Large intestine (tissue), 12 donors: ENCODE measurements at places on chromosomes 13 and 19. TPM values are rescaled to one million over a fixed set of nuclear protein-coding genes. Genes with fewer than 3 reads are reported as not detected.

PLIN5 gene
- polyA plus RNA-seq = 2.0 TPM

POSTN gene
- polyA plus RNA-seq = 343 TPM

FAM124A gene
- 1.2 TPM for polyA plus RNA-seq

ZNF600 gene
- 15.9 TPM for polyA plus RNA-seq

SIGLEC10 gene
- 10.5 TPM for polyA plus RNA-seq

CEACAM8 gene
- polyA plus RNA-seq = 0.03 TPM

AP3D1 gene
- polyA plus RNA-seq = 103 TPM

COX7A1 gene
- polyA plus RNA-seq = 11.5 TPM

OR4F17 gene
- polyA plus RNA-seq = not detected

HAUS8 gene
- 9.4 TPM for polyA plus RNA-seq

OR7A5 gene
- polyA plus RNA-seq = not detected

IL17D gene
- 34.0 TPM for polyA plus RNA-seq

APOE gene
- 77.8 TPM for polyA plus RNA-seq

SELENOV gene
- polyA plus RNA-seq = 0.19 TPM

TUBA3C gene
- polyA plus RNA-seq = not detected

KCTD15 gene
- polyA plus RNA-seq = 28.1 TPM

GFY gene
- polyA plus RNA-seq = not detected

ZNF132 gene
- 8.0 TPM for polyA plus RNA-seq

NXNL1 gene
- not detected for polyA plus RNA-seq

PLEKHJ1 gene
- polyA plus RNA-seq = 115 TPM

BRME1 gene
- polyA plus RNA-seq = 4.7 TPM

ZMYM5 gene
- 20.1 TPM for polyA plus RNA-seq

KANK3 gene
- 6.3 TPM for polyA plus RNA-seq

SPART gene
- 44.0 TPM for polyA plus RNA-seq

ZNF528 gene
- polyA plus RNA-seq = 36.5 TPM

ELOF1 gene
- polyA plus RNA-seq = 44.7 TPM

FAM216B gene
- polyA plus RNA-seq = 0.15 TPM

TUBB4A gene
- 7.3 TPM for polyA plus RNA-seq

F2RL3 gene
- polyA plus RNA-seq = 0.99 TPM

IFNL3 gene
- not detected for polyA plus RNA-seq

JAK3 gene
- 9.9 TPM for polyA plus RNA-seq

ERCC1 gene
- polyA plus RNA-seq = 66.3 TPM

PEAK3 gene
- 0.15 TPM for polyA plus RNA-seq

MBOAT7 gene
- polyA plus RNA-seq = 97.9 TPM

PPM1N gene
- 1.0 TPM for polyA plus RNA-seq

MUC16 gene
- 0.78 TPM for polyA plus RNA-seq

FBXL3 gene
- 46.4 TPM for polyA plus RNA-seq

TJP3 gene
- 73.4 TPM for polyA plus RNA-seq

NALCN gene
- polyA plus RNA-seq = 1.2 TPM

DACT3 gene
- 13.7 TPM for polyA plus RNA-seq

F7 gene
- 38.1 TPM for polyA plus RNA-seq

C19orf73 gene
- 1.4 TPM for polyA plus RNA-seq

ADGRE3 gene
- 0.79 TPM for polyA plus RNA-seq

IZUMO2 gene
- polyA plus RNA-seq = not detected

CCNE1 gene
- 6.4 TPM for polyA plus RNA-seq

KLK15 gene
- 0.10 TPM for polyA plus RNA-seq

ZNF726 gene
- 4.5 TPM for polyA plus RNA-seq

ZNF329 gene
- 12.2 TPM for polyA plus RNA-seq

CNN1 gene
- polyA plus RNA-seq = 119 TPM

ADGRE1 gene
- 1.9 TPM for polyA plus RNA-seq

LGALS4 gene
- 680 TPM for polyA plus RNA-seq

NAXD gene
- 37.0 TPM for polyA plus RNA-seq
